ENCODE measurements at places on chromosomes 7 and 10.

DNA sequence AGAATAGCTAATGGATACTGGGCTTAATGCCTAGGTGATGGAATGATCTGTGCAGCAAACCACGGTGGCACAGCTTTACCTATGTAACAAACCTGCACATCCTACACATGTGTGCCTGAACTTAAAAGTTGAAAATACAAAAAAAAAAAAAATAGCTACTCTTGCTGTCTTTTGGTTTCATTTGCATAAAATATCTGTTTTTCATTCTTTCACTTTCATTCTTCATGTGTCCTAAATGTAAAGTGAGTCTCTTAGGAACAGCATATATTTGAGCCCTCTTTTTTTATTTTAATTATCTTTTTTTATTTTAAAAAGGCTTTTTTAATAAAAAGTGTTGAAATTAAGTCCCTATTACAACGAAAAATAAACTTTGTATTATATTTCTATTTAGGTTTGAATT lies 836.1 kb upstream of the KCND2 start:
- DNase-seq, result no peak

- DNase-seq, result no peak
Measured at GRCh38 chr10:33706746-33707145, 372.3 kb upstream of the NRP1 start.

DNA sequence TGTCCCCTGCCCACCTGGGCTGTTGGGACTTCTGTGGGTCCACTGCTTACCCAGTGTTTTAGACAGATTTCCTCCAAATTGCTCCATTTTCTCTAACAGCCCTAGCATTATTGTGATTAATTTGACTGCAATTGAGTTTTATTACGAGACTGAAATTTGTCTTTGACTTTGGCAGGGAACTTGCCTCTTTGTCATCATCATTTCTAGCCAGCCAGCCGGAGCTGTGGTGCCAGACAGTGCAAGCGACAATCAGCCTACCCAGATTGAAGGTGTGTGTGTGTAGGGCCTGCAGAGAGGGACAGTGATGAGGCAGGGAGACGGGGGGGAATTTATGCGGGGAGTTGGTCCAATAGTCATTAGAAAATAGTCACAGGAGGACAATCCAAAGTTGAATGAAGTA lies 743.0 kb downstream of the NRG3 start:
- DNase-seq, result no peak

DNA sequence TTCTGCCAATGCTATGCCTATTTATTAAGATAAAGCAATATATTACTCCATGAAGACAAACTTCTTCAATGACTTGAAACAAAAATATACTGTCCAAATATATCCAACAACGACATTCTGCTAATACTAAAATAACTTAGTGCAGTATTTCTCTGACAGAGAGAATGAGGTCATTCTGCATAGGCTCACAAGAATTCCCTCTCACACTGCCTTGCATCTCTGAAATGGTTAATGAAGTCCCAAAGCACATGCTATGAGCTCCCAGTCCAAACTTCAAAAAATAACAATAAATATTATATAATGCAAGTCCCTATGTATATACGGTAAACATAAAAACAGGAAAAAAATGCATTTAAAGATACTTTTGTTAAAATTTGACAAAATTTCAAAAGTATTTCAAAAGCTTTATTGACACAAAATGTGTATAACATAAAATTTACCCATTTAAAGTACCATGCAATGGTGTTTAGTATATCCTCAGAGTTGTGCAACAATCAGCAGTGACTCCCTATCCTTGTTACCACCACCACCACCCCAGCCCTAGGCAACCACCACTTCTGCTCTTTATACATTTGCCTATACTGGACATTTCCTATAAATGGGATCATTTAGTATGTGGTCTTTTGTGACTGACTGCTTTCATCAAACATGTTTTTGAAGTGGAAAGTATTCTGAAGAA lies 27.6 kb downstream of the CHCHD3 start:
- no peak for DNase-seq

DNA sequence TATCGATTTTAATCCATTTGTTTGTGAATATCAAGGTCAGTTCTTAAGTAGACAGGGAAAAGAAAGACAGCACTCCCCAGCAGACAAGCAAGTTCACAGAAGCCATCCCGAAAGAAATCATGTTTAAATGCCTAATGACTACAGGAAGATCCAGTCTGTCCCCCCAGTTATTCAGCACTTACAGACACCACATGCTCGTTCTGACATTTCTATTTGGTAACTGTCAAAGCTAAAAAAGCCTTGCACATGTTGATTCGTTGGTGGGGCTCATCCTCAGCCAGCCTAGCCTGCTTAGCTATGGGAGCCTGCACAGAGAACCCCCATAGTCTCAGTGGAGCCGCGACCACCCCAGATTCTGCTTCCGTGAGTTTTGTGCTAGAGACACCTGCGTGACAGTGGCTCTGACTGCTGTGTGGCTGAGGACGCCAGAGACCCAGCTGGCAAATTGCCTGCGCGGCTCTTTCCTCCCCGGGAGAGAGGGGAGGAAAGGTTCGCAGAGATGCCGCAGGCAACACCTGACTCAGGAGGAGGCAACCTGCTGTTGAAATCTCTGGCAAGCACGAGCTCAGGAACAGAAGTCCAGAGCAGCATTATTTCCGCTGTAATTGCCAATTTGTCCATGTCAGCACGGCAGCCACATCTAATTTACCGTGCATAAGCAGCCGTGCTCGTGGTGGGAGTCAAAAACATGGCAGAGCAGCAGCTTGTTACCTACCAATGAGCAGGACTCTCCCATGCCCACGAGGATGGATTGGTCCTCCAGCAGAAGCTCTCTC lies 194.2 kb downstream of the GPAM start:
- DNase-seq, result no peak
